ENCODE measurements at places on chromosomes 12 and 14. TPM values are rescaled to one million over a fixed set of nuclear protein-coding genes. Genes with fewer than 3 reads are reported as not detected.

Gene TPPP2
- total RNA-seq = not detected

- H3K4me3 ChIP-seq = no peak overlapping the region
- no peaks in the 10 kb centered on the region for H3K27me3 ChIP-seq
- no peak for DNase-seq
- no peaks in the 10 kb centered on the region for H3K36me3 ChIP-seq
- no peak overlapping the region for H3K27ac ChIP-seq
- H3K4me1 ChIP-seq = peaks cover 10% of the 10 kb centered on the region
These were observed 7.7 kb upstream of the MMP19 start for GRCh38 chr12:55850401-55850800.

DNA sequence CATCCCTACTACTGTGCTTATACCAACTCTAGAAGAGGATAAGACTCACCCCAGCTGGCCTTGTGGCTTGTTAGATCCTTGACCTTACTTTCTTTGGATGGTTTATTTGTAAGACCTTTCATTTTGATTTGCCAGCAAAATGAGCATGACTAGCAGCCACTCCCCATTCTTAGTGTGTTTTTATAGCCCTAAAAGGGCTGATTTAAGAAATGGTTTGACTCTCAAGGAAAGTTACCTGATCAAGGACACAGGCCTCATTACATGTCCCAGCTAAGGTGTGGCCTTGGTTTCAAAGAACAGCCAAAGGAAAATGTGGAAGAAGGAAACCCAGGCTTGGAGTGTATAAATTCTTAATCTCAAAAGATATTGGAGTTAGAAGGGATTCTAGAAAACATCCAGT is 41.4 kb downstream of the SLC17A8 start:
- no peak overlapping the region for H3K27ac ChIP-seq
- no peak overlapping the region for H3K4me3 ChIP-seq
- H3K4me1 ChIP-seq = no peaks in the 10 kb centered on the region
- H3K27me3 ChIP-seq = peaks cover 1% of the 10 kb centered on the region
- no peaks in the 10 kb centered on the region for H3K36me3 ChIP-seq

- no peaks in the 10 kb centered on the region for H3K27me3 ChIP-seq
- DNase-seq = no peak
- H3K36me3 ChIP-seq = peaks cover 4% of the 10 kb centered on the region
- no peak overlapping the region for H3K27ac ChIP-seq
- H3K4me1 ChIP-seq = no peaks in the 10 kb centered on the region
These were observed 89.9 kb upstream of the RFX4 start for GRCh38 chr12:106492857-106493256.

DNA sequence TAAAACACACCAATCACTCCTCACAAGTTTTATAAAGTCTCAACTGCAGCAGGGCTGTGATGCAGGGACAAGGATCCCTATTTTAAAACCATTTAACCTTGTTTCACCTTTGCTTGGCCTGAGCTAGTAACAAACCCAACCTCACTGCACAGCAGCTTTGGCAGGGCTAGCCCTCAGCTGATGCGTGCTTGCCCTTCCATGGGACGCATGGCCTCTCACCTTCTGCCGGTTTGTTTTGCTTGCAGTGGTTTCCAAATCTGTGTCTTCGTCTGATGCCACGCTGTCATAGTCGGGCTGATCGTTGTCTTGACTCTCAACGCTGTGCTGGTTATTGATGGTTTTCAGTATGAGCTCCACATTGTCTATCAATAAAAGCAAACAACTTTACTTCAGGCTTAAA is 43.3 kb downstream of the GIT2 start:
- H3K36me3 ChIP-seq = peaks cover 17% of the 10 kb centered on the region
- DNase-seq = no peak
- peaks cover 34% of the 10 kb centered on the region for H3K4me1 ChIP-seq
- H3K27ac ChIP-seq = peak overlapping the region; percentile 75

Gene NFKBIA
- 102 TPM for total RNA-seq

DNA sequence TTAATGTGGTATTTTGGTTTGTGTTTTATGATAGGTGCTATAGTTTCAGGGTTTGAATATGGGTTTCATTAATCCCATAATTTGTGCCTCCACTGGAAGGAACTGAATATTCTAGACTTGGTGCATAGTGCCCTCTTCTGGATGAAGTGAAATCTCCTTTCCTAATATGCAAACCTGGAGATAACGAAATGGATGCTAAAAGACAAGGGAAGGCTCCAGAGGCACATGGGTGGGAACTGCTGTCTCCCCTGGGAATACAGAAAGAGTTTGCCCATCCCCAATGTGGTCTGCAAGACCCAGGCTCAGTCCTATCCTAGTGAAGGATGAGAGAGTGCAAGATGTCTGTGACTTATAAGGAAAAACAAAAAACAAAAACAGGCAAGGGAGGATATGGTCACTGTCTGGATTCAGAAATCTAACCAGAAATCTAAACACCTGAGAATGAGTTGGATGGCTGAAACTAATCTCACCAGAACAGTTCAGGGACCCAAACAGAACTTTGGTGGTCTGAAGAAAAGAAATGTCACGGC is 142.3 kb upstream of the TMPO start:
- no peaks in the 10 kb centered on the region for H3K4me1 ChIP-seq
- no peaks in the 10 kb centered on the region for H3K36me3 ChIP-seq
- peaks cover 4% of the 10 kb centered on the region for H3K27me3 ChIP-seq
- H3K27ac ChIP-seq = no peak overlapping the region

GRCh38 chr12:97229004-97229403 is 233.6 kb upstream of the RMST start:
- H3K4me3 ChIP-seq = no peak overlapping the region
- no peaks in the 10 kb centered on the region for H3K27me3 ChIP-seq
- no peaks in the 10 kb centered on the region for H3K36me3 ChIP-seq
- DNase-seq = no peak

- H3K27ac ChIP-seq = peak within 1 kb of the TSS; percentile 85
- peak within 1 kb of the TSS; percentile 79 for H3K4me3 ChIP-seq
- peaks cover 4% of the 10 kb centered on the region for H3K4me1 ChIP-seq
- DNase-seq = peak; percentile 53
These were observed at the start of gene ARHGEF25 for GRCh38 chr12:57611108-57611826. Gene ARHGEF25, plus strand, starts transcription at chr12:57611435. Its CDS starts 460 bp downstream, at chr12:57611895.

- H3K36me3 ChIP-seq = peaks cover 8% of the 10 kb centered on the region
- no peak for DNase-seq
- no peaks in the 10 kb centered on the region for H3K4me1 ChIP-seq
- no peak overlapping the region for H3K27ac ChIP-seq
- H3K4me3 ChIP-seq = no peak overlapping the region
- H3K27me3 ChIP-seq = no peaks in the 10 kb centered on the region
These were observed 7.3 kb downstream of the CIPC start for GRCh38 chr14:77105145-77105939.

DNA sequence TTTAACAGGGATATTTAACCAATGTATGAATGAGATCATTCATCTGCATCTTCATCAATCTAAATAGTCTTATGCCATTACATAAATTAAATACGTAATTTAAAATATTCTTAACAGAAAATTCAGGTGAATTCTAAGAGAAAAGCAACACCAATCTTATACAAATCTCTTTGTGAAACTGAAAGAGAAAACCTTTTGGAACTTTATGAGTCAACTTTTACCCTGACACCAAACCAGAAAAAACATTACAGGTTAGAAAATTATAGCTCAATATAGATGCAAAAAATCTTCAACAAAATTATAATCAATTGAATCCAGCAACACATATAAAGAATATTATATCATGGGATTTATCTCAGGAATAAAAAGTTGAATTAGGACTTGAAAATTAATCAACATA is 3.4 kb downstream of the GLIPR1L1 start:
- H3K27ac ChIP-seq = no peak overlapping the region
- H3K4me1 ChIP-seq = no peaks in the 10 kb centered on the region
- H3K36me3 ChIP-seq = no peaks in the 10 kb centered on the region
- no peak for DNase-seq

Gene CHFR
- total RNA-seq = 13.4 TPM

GRCh38 chr12:49332891-49333371 is 4.1 kb downstream of the C1QL4 start:
- H3K27me3 ChIP-seq = peaks cover 34% of the 10 kb centered on the region
- H3K4me1 ChIP-seq = no peaks in the 10 kb centered on the region
- DNase-seq = no peak
- no peak overlapping the region for H3K4me3 ChIP-seq
- H3K36me3 ChIP-seq = peaks cover 6% of the 10 kb centered on the region

GRCh38 chr12:12449533-12450025 is 92.7 kb downstream of the BORCS5 start:
- no peak overlapping the region for H3K4me3 ChIP-seq
- peak; percentile 16 for DNase-seq
- H3K27ac ChIP-seq = no peak overlapping the region
- no peaks in the 10 kb centered on the region for H3K36me3 ChIP-seq
- no peaks in the 10 kb centered on the region for H3K27me3 ChIP-seq
- H3K4me1 ChIP-seq = peaks cover 7% of the 10 kb centered on the region

DNA sequence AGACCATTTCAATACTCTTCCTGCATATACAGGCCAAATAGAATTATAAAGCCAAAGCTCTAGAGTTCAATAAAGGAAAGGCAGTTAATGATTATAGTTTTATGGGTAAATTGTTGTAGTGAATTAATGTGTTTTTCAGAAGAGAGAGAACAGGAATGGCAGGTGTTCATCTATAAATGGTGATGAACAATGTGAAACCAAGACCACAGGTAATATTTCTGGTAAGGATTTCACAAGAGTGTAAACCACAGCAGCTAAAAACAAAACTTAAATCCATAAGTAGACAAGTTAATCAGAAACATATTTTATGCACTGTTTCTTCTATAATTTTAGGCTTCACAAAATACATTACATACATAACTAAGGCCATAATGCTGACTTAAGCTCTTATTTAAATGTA is 204.4 kb downstream of the SYT1 start:
- DNase-seq = no peak
- H3K4me1 ChIP-seq = no peaks in the 10 kb centered on the region
- no peaks in the 10 kb centered on the region for H3K27me3 ChIP-seq

Gene ARHGDIB
- 24.9 TPM for total RNA-seq

- no peak overlapping the region for H3K27ac ChIP-seq
- H3K36me3 ChIP-seq = peaks cover 5% of the 10 kb centered on the region
- DNase-seq = no peak
- H3K4me3 ChIP-seq = no peak overlapping the region
These were observed 23.4 kb downstream of the JKAMP start for GRCh38 chr14:59507752-59508103.

DNA sequence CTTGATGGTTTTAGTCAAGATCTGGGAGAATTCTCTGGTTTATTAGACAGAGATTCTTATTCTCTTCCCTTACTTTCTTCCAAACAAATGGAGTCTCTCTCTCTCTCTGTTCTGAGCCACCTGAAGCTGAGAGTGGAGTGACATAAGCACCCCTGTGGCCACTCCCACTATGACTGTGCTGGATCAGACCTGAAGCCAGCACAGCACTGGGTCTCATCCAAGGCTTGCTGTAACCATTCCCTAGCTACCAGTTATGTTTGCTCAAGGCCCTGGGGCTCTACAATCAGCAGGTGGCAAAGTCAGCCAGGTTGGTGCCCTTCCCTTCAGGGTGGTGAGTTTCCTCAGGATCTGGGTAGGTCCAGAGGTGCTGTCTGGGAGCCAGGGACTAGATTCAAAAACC is 568.5 kb downstream of the AACS start:
- H3K4me1 ChIP-seq = no peaks in the 10 kb centered on the region
- no peak overlapping the region for H3K4me3 ChIP-seq
- DNase-seq = no peak
- H3K27ac ChIP-seq = no peak overlapping the region
- no peaks in the 10 kb centered on the region for H3K36me3 ChIP-seq
- H3K27me3 ChIP-seq = no peaks in the 10 kb centered on the region

GRCh38 chr12:65953631-65954030 is 129.3 kb downstream of the HMGA2 start:
- peaks cover 10% of the 10 kb centered on the region for H3K4me1 ChIP-seq
- DNase-seq = peak; percentile 88
- peaks cover 2% of the 10 kb centered on the region for H3K36me3 ChIP-seq
- H3K27ac ChIP-seq = no peak overlapping the region
- H3K27me3 ChIP-seq = no peaks in the 10 kb centered on the region

DNA sequence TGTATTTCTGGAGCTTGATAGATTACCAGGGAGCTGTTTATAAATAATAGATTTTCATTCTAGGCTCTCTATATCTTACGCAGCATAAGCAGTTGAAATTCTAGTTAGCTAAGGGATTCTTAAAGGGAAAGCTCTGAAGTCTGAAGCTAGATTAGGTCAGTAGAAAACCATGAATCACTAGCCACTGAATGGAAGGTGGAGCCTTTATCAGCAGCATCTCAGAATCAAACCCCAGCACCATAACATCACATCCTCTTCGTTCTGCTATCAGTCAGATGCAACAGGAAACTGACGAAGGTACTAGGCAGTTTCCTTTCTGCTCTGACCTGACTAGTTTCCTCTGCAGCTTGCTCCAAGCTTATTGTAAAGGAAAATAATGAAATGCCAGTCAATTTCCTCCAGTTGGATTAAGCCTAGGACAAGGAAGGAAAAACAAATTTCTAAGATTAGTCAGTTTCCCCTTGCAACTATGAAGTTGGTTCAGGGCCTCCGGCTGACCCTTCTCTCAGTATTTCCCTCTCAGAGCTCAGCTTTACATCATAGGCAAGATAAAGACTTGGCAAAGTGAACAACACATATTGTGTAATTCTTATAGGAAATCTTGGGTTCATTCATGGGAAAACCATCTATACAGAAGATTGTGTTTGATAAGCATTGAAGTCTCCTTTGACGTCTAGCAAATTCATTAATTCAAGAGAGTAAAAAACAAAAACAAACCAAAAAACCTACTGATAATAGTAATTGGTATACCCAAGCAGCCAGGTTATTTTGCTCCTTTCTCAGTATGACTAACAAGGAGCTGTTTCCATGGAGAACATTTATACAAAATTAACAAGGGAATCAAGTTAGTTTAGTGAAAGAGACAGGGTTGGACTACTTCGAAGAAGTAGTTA is 43.4 kb upstream of the CFAP54 start:
- H3K27me3 ChIP-seq = no peaks in the 10 kb centered on the region
- peak overlapping the region; percentile 68 for H3K27ac ChIP-seq
- H3K4me3 ChIP-seq = no peak overlapping the region
- peaks cover 7% of the 10 kb centered on the region for H3K4me1 ChIP-seq
- DNase-seq = peak; percentile 99

Gene TAS2R13
- 0.90 TPM for total RNA-seq

DNA sequence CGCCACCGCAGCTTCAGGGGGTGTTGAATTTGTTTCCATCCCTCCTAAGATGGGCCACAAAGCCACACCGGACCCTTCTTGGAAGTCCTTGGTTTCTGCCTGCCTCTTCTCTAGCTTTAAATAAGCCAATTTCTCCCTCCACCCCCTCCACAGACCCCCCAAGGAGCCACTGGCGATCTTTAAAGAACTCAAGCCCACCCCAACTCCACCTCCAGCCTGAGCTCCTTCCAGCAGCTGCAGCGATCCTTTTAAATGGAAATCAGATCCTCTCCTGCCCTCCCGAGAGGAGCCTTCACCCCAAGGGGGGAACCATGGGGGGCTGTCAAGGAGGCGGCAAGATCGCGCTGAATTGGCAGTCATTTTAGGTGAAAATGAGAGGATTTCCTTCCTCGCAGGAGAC is 133.1 kb downstream of the NCOR2 start:
- no peak overlapping the region for H3K27ac ChIP-seq
- H3K4me1 ChIP-seq = peaks cover 1% of the 10 kb centered on the region
- H3K36me3 ChIP-seq = peaks cover 34% of the 10 kb centered on the region
- no peak for DNase-seq

Measured in IMR-90 (cell line).